CD8-positive, alpha-beta memory T cell (primary cell): ENCODE measurements at places on chromosomes 13 and 19.

GRCh38 chr19:58417071-58417470, 8.6 kb downstream of the ZNF584 start:
- DNase-seq: no peak

GRCh38 chr13:41746259-41746658, 214.7 kb downstream of the VWA8 start:
- DNase-seq: no peak

DNA sequence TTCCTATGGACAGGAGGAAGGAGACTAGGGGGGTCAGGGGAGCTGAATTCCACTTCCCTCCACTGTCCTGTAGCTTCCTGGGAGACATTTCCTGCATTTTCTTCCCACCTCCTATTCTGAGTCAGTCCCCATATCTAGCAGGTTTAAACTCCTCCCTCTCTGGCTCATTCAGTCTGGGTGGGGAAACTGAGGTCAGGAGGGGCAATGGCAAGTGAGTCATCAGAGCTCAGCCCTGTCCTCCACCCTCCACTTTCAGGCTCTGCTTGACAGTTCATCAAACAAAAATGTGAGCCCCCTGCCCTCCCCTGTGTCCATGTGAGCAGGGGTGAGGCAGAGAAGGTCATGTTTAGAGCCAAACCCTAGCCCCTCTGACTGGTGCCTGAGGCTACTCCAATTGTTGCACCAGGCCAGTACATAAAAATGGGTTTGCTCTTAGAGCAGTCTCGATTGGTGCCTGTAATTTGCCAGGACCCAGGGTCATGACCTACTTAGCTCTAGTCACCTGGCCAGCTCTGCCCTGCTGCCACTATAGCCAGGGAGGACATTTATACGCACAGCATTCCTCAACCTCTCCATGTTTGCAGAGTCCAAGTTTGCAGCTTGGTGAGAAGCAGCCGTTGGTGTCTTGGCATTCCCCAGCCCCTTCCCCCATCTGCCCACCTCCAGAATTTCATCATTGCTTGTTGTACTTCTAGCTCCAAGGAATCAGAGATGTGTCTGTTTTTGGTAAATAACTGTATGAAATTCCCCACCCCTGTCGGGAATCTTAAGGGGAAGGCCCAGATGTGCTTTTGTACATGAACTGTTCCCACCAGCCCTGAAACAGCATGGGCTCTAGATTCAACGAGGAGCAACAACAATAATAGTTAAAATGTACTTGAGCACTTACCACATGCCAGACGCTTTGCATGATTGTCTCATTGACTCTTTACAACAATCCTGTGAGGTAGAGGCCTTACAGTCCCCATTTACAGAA, 20.7 kb downstream of the SAMD4B start:
- DNase-seq: no peak

GRCh38 chr13:107650081-107650701, 565.1 kb downstream of the LIG4 start:
- no peak for DNase-seq

- DNase-seq: no peak
Measured at GRCh38 chr19:56304243-56304642, 10.4 kb downstream of the ZSCAN5A start.

- no peak for DNase-seq
Measured at GRCh38 chr13:64186503-64187250, 2771.0 kb upstream of the PCDH20 start.

GRCh38 chr19:53463263-53463662, 4.3 kb upstream of the ZNF813 start:
- no peak for DNase-seq

- DNase-seq: no peak
Measured at GRCh38 chr13:76638181-76638580, 248.0 kb downstream of the KCTD12 start.

- DNase-seq: peak; percentile 69
Measured at GRCh38 chr19:2455851-2456570, 748 bp downstream of the LMNB2 start.

GRCh38 chr19:56217039-56217949, 15.2 kb downstream of the ZSCAN5C start:
- DNase-seq: no peak

- no peak for DNase-seq
Measured at GRCh38 chr19:3593156-3593555, 7.9 kb downstream of the GIPC3 start.

- no peak for DNase-seq
Measured at GRCh38 chr13:106109391-106109791, 426.1 kb downstream of the EFNB2 start.

GRCh38 chr19:18931316-18932162, 9.5 kb downstream of the HOMER3 start:
- DNase-seq: no peak

- DNase-seq: no peak
Measured at GRCh38 chr19:38649305-38650171, 2.1 kb downstream of the ACTN4 start.

- DNase-seq: no peak
Measured at GRCh38 chr19:21835429-21835809, 563 bp downstream of the ZNF43 start.

DNA sequence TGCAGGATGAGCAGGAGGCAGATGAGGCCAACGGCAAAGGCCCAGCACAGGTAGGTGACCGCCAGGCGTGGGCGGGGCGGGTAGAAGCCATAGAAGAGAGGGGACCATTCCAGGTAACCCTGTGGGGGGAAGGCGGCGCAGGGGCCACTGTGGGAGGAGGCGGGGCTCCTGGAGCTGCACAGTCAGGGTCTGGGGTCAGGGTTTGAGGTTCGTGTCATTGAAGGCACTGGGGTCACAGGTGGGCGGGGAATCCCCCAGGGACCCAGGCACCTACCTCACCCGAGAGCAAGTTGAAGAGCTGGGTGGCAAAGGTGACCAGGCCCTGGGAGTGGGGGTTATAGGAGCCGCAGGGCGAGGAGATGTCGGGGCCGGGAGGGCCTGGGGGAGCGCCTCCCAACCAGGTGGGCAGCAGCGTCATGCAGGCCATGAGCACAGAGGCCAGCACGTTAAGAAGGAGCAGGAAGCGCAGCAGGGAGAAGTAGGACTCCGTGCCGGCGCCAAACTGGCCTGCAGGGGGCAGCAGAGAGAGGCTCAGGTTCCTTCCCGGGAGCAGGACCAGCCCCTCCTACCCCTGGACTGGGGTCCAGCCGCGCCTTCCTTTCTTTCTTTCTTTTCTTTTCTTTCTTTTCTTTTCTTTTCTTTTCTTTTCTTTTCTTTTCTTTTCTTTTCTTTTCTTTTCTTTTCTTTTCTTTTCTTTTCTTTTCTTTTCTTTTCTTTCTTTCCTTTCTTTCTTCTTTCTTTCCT, 4.6 kb downstream of the TMC4 start:
- DNase-seq: peak; percentile 77

- DNase-seq: no peak
Measured at GRCh38 chr13:82480415-82480814, 1401.9 kb downstream of the SLITRK1 start.

DNA sequence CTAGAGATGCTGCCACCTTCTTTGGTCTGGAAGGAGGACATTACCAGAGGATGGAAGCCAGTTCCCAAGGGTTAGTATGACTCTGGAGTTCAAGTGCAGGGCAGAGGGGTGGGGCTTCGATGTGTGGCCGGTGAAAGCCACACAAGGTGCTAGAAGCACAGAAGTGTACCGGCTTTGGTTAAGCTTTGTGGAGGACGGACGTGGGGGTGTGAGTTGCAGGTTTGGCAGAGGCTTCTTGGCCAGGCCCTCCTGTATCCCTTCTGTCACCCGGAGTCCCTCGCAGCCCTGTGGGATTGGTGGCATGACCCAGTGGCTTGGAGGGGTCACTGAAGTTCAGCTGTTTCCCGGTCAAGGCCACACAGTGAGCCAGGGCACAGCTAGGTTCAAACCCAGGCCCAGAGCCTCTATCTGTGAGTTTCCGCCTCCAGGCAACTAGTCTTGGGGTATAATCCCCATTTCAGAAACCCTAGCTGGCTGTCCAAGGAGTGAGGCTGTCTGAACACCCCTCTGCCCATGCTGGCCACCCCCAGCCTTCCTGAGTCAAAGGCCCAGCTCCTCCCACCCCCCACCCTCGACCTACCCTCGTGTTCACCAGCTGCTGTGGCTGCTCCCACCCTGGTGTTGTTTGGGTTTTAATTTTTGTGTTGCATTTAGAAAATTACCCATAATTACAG, 4.6 kb upstream of the SSBP4 start:
- peak; percentile 51 for DNase-seq

- peak; percentile 81 for DNase-seq
Measured at GRCh38 chr13:30148171-30148754, 159.1 kb downstream of the KATNAL1 start.

DNA sequence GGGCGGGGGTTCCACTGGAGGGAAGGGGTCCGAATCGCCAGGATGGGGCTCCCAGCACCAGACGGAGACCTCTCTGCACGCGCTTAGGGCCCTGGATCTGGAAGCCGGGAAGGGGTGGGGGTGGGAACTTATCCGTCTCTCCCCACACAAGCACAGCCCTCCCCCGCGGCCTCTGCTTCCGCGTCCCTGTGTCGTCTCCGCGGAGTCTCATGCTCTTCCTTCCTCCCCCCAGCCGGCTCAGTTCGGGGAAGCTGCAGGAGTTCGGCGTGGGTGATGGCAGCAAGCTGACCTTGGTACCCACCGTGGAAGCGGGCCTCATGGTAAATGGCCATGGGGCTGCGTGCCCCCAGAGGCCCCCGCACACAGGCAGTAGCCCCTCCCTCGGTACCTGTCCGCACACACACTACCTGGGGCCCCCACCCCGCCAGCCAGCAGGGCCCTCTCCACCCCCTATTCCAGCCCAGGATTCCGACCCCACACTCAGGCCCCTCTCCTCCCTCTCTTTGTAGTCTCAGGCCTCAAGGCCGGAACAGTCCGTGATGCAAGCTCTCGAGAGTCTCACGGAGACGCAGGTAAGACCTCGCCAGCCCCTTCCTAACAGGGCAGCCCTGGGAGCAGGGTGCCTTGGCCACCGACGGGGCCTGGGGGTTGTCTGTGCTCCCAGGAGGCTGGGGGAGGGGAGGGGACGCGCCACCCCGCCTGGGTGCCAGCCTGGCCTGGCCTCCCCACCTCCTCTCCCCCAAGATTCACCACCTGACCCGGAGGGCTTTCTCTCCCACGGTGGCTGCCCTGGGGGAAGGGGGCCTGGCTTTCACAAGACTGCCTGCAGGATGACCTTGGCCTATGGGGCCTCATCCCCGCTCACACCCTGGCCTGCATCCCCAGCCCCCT, 3.2 kb downstream of the MIDN start:
- DNase-seq: peak; percentile 59

GRCh38 chr19:35168196-35168595, 13.7 kb downstream of the FXYD5 start:
- DNase-seq: no peak

GRCh38 chr19:35285095-35285449, 2.7 kb downstream of the HAMP start:
- DNase-seq: no peak

DNA sequence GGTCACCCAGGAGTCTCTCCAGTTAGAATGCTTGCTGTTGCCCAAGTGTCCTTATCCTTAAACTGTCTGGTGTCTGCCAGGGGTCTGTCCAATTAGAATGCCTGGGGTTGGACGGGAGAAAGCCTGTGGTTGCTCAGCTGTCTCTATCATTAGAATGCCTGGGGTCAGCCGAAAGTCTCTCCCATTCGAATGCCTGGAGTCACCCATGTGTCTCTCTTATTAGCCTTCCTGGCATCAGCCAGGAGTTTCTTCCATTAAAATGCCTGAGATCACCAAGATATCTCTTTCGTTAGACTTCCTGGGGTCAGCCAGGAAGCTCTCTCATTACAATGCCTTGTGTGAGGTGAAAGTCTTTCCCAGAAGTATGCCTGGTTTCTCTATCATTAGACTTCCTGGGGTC, 1521.0 kb downstream of the UQCRFS1 start:
- DNase-seq: no peak

DNA sequence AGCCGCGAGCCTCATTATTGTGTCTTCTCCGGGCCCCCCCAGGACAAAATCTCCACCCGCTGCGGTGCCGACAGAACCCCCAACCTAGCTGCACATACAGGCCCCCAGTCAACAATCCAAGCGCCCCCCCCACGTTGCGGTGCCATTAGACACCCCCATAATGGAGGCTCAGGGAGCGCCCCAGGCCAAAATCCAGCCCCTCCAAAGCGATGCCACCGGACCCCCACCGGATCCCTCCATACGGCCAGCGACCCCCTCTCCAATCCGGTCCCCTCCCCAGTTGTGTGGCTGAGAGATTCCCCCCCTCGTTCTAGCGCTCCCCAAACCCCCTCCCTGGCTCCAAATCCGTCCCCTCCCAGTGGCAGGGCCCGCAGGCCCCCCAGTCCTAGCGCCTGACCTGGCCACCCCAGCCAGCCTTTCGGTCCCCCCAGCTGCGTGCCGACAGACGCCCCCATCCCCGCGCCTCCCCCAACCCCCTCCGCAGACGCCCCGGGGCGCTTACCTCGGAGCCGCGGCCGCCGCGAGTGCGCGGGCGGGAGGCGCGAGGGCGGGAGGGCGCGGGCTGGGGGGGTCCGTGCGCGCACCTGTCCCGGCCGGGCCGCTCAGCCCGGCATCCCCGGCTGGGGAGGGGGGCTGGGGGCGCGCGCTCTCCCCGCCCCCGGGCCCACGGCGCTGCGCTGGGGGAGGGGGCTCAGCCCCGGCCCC, 21.6 kb upstream of the SEMA6B start:
- DNase-seq: no peak

- DNase-seq: no peak
Measured at GRCh38 chr13:110916301-110917142, 1.7 kb upstream of the ANKRD10 start.

GRCh38 chr19:13958043-13958442, 5.7 kb downstream of the DCAF15 start:
- no peak for DNase-seq

DNA sequence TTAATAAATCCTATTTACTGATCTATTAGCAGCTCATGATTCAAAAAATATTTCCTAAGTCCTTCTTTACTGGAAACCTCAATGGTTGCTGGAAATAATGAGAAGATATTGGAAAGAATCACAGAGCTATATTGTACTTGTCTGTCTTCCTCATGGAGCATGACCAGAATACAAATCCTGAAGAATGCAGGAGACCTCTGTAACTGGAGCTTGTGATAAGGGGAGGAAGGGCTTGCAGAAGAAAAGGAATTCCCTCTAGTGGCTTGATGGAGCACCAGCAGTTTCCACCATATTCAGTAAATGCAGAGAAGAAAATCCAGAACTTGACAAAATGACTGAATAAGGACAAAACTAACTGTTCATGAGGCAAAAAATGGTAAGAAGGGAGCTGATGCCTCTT, 1333.1 kb downstream of the EFNB2 start:
- no peak for DNase-seq

GRCh38 chr13:102374233-102374632, 27.6 kb downstream of the FGF14 start:
- DNase-seq: no peak

DNA sequence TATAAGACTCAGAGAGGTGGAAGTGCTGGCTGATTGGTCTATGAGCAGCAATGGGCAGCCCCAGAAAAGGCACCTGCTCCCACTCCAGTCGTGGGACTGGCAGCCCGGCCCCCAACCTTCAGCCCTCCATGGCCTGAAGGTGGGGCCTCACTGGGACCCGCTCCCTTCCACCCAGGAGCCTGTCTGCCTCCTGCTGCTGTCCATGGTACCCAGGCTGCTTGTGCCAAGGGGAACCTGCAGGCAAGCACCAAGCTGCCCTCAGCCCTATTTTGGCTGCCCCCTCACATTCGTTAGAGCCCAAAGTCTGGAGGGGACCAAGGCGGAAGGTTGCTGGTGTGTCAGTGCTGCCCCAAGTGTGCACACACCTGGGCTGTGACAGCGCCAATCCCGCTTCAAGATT, 2304.9 kb downstream of the PCDH9 start:
- no peak for DNase-seq

- DNase-seq: no peak
Measured at GRCh38 chr13:19150712-19151228, 30.9 kb downstream of the TUBA3C start.

GRCh38 chr19:15557223-15557622, 48.9 kb downstream of the CYP4F22 start:
- DNase-seq: no peak
